ENCODE measurements at places on chromosomes 1 and 21.

DNA sequence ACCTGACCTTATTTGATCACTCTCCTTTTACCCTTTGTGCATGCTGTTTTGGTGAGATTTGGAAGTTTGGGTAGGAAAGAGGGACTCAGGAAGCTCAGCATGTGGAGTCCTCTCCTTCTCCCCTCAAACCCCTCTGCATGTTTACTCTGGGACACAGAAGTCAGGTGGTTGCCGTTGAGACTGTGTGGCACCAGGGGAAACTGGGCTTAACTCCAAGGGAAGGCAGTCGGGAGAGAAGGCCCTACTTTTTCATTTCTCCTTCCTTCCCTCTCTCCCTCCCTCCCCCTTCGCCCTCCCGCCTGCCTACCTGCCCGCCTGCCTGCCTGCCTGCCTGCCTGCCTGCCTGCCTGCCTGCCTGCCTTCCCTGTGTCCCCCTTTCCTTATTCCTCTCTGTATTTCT is 34.8 kb upstream of the TTC22 start:
- no peak overlapping the region for H3K27ac ChIP-seq
- no peak overlapping the region for H3K4me3 ChIP-seq
- H3K4me1 ChIP-seq = no peaks in the 10 kb centered on the region
- DNase-seq = no peak
- H3K36me3 ChIP-seq = no peaks in the 10 kb centered on the region
- H3K27me3 ChIP-seq = no peaks in the 10 kb centered on the region

DNA sequence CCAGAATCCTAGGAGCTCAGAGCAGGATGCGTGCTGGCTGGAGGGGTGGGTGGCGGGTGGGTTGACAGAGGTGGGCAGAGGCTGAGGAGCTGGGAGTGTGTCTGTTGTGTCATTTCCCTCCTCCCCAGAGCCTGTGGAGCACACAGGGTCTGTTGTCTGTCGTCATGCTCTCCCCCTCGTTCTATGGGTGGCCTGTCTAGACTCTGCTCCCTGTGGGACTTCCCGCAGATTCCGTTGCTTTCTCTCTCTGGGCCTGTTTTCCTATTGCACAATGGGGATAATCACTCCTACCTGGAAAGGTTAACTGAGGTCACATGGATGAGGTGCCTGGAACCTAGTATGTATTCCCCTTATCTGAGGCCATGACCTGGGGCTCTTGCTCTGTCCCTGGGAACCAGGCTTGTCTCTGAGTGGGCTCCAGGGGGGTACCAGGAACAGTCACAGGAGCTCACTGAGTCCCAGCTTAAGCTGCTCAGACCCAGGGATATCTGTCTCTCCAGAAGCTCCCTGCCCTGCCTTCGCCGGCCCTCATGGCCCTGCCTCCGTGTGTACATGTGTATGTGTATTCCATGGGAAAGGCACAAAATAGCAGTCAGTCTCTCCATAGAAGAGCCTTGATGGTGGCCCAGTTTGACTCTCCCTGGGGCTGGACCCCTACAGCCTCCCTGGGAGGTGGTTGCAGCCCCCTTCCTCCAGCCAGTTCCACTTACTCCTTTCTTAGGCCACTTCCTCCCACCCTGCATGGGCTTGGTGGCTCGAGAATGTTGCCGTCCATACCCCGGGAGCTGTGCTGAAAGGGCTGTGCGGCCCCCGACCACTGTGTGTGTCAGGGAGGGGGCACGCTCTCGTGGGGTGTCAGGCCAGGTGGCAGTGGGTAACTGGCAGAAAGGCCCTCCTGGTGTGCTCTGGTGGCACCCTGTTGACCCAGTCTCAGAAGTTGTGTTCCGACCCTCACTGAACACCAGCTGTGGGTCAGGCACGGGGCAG is 17.9 kb downstream of the PTPRF start:
- no peak overlapping the region for H3K4me3 ChIP-seq
- DNase-seq = no peak
- no peak overlapping the region for H3K27ac ChIP-seq
- no peaks in the 10 kb centered on the region for H3K36me3 ChIP-seq

- H3K4me3 ChIP-seq = no peak overlapping the region
- no peak overlapping the region for H3K27ac ChIP-seq
- H3K4me1 ChIP-seq = peaks cover 6% of the 10 kb centered on the region
- DNase-seq = no peak
- no peaks in the 10 kb centered on the region for H3K36me3 ChIP-seq
Measured at GRCh38 chr1:213154056-213154685, 103.1 kb downstream of the RPS6KC1 start.

DNA sequence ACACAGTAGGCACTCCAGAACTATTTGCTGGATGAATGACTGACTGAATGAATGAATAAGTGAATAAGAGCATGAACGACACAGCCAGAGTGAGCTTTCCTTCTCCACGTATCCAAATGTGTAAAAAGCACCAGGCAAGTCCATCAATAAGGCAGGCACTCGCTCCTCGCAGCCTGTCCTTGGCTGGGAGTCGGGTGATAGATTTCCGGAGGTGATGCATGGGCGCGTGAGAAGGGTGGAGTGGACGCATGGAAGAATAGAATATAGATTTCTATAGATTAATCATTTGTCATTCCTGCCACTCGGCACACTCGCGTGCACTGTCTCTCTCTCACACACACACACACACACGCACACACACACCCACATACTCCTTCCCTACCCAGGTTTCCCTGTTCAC is 164.3 kb upstream of the ZC3H12A start:
- DNase-seq = no peak
- no peaks in the 10 kb centered on the region for H3K4me1 ChIP-seq
- H3K27ac ChIP-seq = no peak overlapping the region
- H3K4me3 ChIP-seq = no peak overlapping the region

- H3K4me3 ChIP-seq = no peak overlapping the region
- no peaks in the 10 kb centered on the region for H3K27me3 ChIP-seq
- no peak overlapping the region for H3K27ac ChIP-seq
Measured at GRCh38 chr1:185574139-185574875, 159.9 kb upstream of the HMCN1 start.

DNA sequence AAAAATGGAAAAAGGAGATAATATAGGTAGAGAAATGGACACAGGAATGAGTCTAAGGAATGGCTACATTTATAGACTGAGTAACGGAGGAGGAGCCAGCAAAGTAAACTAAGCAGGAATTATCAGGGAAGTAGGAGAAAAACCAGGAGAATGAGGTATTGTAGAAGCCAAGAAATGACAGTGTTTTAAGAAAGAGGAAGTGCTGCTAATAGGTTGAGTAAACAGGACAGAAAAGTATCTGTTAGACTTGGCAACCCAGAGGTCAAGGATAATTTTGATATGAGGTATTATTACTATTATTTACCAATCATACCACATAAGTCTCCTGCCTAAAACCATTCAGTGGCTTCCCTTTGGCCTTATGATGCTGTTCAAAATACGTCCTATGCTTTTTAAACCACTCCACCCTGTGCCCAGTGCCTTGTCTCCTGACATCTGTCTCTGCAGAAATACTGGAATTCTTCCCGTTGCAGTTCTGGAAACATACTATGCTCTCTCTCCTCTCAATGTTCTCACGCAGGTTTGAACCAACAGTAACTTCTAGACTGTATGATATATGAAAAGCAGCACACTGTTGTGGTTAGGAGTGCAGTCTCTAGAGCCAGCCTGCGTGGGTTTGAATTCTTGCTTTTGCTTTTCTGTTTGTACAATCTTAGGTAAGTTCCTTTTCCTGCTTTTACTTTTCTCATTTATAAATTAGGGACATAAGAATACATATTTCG is 24.6 kb upstream of the NEK7 start:
- H3K27me3 ChIP-seq = no peaks in the 10 kb centered on the region
- no peak overlapping the region for H3K27ac ChIP-seq
- DNase-seq = no peak
- no peaks in the 10 kb centered on the region for H3K36me3 ChIP-seq

DNA sequence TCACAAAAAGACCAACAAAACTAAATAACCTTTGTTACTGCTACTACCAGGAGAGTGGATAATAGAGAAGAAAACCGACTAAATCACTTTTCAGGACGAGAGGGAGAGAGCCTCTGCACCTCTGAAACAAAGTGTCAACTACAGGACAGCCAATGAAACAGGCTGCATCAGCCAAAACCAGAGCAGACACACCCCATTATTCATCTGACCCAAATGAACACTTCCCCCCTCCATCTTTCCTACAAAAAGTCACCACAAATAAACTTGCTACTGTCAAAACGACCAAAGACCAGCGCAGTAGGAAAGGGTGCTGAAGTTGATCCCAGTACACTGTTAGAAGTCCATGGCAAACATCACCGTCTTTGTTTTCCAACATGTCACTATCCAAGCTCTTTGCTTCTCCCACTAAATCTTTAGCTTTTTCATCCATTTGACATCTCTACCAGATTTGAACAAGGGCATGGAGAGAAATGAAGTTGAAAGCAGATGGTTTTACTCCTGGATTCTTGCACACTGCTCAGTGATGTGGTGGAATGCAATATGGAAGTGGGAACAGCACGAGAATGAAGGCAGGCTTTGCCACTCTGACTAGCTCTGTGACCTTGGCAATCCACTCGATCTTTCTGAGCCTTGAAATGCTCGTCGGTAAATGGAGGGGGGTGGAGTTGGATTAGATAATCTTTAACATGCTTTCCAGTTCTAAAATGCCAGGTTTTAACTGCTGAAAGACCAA is 20.5 kb downstream of the DSTYK start:
- H3K4me3 ChIP-seq = no peak overlapping the region
- H3K36me3 ChIP-seq = peaks cover 16% of the 10 kb centered on the region
- no peak overlapping the region for H3K27ac ChIP-seq
- no peaks in the 10 kb centered on the region for H3K27me3 ChIP-seq
- peaks cover 43% of the 10 kb centered on the region for H3K4me1 ChIP-seq

GRCh38 chr1:29511436-29511835 is 275.1 kb downstream of the PTPRU start:
- no peak overlapping the region for H3K27ac ChIP-seq
- no peak for DNase-seq
- no peaks in the 10 kb centered on the region for H3K27me3 ChIP-seq
- H3K4me1 ChIP-seq = no peaks in the 10 kb centered on the region
- no peaks in the 10 kb centered on the region for H3K36me3 ChIP-seq

GRCh38 chr1:63274979-63275378 is 47.4 kb upstream of the FOXD3 start:
- no peaks in the 10 kb centered on the region for H3K36me3 ChIP-seq
- H3K4me3 ChIP-seq = no peak overlapping the region
- no peaks in the 10 kb centered on the region for H3K4me1 ChIP-seq
- H3K27ac ChIP-seq = no peak overlapping the region

DNA sequence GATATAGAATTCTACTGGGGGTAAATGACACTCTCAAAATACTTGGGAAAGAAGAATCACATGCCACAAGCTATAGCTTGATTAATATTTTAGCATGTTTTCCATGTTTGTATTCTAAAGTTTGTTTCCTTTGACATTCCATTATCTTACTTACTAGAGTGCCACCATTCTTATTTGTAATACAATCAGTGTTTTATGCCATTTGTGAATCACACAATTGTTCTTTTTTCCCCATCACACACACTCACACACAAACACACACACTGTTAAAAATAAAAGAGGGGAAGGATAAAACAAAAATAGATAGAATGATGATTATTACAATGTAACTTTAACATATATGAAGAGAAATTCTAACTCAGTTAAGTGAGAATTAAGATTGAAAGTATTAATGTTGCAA is 16.0 kb upstream of the TEKT2 start:
- no peaks in the 10 kb centered on the region for H3K36me3 ChIP-seq
- H3K4me3 ChIP-seq = no peak overlapping the region
- H3K27me3 ChIP-seq = no peaks in the 10 kb centered on the region
- H3K27ac ChIP-seq = no peak overlapping the region
- DNase-seq = no peak

GRCh38 chr1:114263343-114263742 is 109.7 kb upstream of the SYT6 start:
- no peaks in the 10 kb centered on the region for H3K36me3 ChIP-seq
- H3K4me3 ChIP-seq = no peak overlapping the region
- no peaks in the 10 kb centered on the region for H3K27me3 ChIP-seq

GRCh38 chr21:45006536-45007095 is 66.8 kb downstream of the SLX9 start:
- no peaks in the 10 kb centered on the region for H3K27me3 ChIP-seq
- no peak overlapping the region for H3K4me3 ChIP-seq
- H3K36me3 ChIP-seq = no peaks in the 10 kb centered on the region
- H3K27ac ChIP-seq = no peak overlapping the region
- no peaks in the 10 kb centered on the region for H3K4me1 ChIP-seq

DNA sequence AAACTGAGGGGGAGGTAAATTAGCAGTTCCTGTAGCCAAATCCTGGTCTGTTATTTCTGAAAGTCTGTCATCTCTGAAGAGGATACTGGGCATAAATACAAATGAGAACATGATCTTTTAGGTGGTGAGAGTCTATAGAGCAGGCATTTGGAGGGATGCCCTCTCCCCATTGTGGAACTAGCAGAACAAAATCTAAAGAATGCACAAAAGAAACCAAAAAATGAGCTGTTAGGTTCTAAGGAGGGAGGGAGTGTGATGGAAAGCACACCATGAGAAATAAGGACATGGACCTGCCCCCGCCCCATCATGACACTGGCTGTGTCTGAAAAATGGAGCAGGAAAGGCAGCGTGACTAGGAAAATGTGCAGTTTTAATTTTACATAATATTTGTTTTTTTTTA is 262.0 kb downstream of the KIF26B start:
- H3K4me3 ChIP-seq = no peak overlapping the region
- no peak for DNase-seq
- no peaks in the 10 kb centered on the region for H3K4me1 ChIP-seq
- no peaks in the 10 kb centered on the region for H3K27me3 ChIP-seq
- no peak overlapping the region for H3K27ac ChIP-seq

DNA sequence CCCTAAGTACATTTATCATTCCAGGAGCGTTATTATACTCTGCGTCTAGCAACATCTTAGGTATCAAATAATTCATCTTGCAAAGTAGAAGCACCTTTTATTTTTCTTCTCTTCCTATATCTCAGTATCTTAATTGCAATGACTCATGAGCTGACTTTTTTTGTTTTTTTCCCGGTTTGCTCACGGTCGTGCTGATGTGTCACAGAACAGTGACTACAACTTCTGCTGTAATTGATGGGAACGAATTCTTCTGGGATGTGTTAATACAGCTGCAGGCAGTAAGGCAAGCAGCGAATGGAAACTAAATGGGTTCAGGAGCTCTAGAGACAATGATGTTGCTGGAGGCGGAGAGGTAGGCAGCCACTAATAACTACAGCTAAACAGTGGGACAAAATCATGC is 89.8 kb upstream of the TMPRSS15 start:
- no peak for DNase-seq
- H3K4me1 ChIP-seq = no peaks in the 10 kb centered on the region
- H3K4me3 ChIP-seq = no peak overlapping the region
- H3K36me3 ChIP-seq = no peaks in the 10 kb centered on the region

- no peaks in the 10 kb centered on the region for H3K36me3 ChIP-seq
- no peaks in the 10 kb centered on the region for H3K27me3 ChIP-seq
- no peak overlapping the region for H3K4me3 ChIP-seq
- peaks cover 71% of the 10 kb centered on the region for H3K4me1 ChIP-seq
Measured at GRCh38 chr1:183100361-183100974, 77.2 kb downstream of the LAMC1 start.
